ENCODE measurements at places on chromosomes 2 and 18.

DNA sequence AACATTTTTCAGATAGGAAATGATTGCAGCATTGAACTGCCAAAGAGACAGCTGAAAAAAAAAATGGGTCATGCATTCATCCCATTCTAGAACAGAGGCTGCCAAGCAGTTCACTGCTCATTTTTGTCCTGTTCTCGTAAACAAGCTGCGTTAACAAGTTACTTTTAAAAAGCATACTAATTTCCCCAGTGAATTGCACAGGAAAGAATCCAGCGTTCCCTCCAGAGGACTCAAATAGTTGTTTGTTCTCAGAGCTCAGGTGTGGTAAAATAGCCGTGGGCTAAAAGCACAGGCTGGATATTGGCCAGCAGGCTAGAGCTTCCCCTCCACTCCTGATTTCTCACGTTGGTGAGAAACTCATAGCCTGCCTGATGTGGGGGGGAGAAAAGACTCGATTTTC is 76.1 kb upstream of the AQP4 start:
- no peak for DNase-seq

DNA sequence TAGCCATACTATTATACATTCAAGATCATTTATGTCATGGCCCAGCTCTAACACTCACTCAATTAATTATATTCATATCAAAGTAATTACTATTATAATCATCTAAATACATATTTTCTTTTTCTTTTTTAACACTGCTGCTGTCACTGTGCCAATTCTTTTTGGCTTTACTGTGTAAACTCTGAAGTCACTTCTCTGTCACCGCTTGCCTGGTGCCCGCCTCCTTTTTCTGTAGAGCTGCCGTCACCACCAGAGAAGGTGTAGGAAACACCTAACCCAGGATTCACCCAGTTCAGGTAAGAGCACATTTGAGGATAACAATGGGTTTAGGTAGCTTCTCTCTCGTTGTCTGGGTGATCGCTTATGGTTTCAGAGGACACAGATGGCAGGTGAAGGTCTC is 93.3 kb downstream of the AOX1 start:
- no peak for DNase-seq

DNA sequence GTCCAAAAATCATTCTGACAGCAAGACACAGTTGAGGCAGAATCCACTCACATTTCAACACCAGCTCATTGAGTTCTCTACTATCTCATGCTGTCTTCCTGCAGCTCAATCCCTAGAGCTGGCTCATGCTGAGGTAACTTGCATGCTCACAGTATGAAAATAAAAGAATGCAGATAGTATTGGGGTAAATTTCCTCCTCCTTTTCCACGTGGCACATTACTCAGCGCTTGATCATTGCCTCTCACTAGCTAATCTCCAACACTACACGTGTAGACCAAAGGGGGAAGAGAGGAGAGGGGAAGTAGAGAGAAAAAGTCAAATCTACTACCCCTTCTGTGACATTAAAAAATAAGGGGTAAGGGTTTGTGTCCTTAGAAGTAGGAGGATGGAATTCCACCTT is 300.6 kb downstream of the AFF3 start:
- no peak for DNase-seq

DNA sequence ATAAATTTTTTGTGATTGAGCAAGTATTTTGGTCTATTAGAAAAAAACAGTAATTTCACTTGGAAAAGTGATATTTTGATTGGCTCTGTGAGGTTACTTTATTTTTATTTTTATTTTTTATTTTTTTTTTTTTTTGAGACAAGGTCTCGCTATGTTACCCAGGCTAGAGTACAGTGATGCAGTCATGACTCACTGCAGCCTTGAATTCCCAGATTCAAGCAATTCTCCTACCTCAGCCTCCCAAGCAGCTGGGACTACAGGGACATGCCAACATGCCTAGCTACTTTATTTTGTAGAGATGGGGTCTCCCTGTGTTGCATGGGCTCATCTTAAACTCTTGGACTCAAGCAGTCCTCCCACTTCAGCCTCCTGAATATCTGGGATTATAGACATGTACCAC is 60.9 kb upstream of the MGAT5 start:
- no peak for DNase-seq

DNA sequence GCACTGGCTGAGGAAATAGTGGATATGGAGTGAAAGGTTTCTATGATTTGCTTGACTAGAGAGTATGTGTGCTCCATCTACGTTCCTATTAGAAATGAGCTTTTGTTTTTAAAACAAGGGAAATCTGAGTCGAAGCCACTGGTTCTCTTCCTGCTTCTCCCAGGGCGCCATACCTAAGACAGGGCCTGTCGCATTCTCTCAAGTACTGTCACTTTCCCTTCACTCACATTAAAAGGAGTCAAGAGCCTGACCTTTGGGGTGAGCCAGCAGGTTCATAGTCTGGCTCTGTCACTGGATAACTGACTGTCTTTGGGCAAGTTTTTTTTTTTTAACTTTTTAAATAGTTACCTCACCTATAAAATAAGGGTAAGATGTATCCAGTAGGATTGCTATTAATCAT is 121.0 kb downstream of the MAP3K20 start:
- no peak for DNase-seq

DNA sequence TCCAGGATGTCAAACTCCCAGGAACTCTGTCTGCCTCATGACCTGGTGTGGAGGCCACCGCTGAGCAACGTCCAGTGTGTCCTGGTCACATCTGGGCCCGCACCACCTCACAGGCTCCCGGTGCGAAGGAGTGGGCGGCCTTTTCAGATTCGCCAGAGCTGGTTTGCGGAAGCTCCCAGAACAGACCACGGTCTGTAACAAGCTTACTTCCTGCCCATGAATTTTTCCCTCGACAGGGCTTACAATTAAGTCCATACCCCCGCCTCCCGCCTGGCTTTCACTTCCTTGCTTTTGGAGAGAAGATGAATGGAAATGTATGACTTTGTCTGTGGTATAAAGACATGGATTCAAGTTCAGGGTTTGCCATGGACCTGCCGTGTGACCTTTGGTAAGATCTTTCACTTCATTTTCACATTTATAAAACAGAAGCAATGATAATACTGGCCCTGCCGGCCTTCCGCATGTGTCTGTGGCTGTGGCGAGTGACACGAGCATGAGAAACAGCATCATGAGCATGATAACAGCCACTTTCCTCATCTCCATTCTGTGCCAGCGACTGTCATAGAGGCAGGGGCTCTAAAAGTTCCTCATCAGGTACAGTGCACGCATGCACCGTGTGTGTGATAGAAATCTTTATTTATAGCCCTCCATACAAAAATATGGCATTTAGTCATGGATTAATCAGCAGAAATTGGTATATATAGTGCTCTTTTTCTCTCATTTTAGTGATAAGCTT is 31.0 kb upstream of the KCNF1 start:
- no peak for DNase-seq

GRCh38 chr2:241006412-241006811 is 8.0 kb downstream of the SNED1 start:
- no peak for DNase-seq

DNA sequence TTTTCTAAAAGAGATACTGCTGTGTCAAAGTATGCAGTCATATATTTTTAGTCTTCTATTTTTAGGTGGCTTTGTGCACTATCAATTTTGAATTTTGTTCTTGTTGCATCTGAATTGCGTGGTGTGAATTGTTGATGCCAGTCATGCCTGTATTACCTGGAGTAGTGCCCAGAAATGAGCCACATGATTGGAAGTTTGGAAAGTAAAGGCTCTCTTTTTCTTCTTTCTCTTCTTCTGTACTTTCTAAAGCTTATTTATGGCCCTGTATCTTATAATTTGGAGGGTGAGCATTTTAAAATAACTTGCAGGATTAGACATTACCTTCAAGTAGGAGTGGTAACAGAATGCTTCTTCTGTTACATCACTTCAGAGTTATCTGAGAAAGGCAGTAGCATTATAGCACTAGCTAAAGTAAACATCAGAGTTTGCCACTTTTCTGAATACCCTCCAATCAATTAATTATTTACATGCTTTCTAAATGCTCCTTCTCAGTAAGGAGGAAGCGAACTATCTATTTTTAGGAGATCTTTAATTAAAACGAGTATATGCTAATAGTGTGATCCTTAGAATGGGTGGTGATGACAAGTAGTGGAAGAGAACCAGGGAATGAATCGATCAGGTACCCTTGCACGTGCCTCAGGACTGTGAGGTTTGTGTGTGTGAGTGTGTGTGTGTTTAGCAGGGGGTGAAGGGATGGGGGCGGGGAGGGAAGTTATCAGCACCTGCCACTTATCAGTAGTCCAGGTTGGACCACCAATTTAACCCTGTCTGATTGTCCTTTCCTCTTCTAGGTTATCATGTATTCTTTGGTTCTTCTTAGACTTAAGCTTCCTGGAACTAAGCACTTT is 112.5 kb downstream of the MAP3K20 start:
- no peak for DNase-seq

GRCh38 chr2:146457221-146457620 is 1387.6 kb upstream of the ACVR2A start:
- DNase-seq = no peak

DNA sequence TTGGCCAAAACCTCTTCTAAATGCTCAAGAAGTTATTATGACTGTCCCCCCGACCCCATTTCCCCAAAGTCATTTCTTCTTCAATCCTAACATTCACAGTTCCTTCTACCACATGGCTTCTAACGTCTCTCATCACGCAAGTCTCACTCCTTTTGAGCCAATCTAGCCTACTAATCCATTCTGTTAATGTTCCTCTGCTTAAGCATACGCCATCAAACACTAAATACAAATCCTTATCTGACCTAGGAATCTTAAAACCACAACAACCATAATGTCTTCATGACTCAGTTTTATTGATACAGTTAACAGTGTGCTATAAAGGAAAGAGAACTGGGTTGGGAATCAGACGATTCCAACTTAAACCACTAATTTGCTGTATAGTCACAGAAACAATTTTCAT is 23.9 kb downstream of the HNRNPLL start:
- DNase-seq = no peak

- no peak for DNase-seq
Observed at GRCh38 chr18:55300421-55300935, 287.5 kb downstream of the TCF4 start.

- DNase-seq = no peak
Observed at GRCh38 chr2:234666911-234667310, 170.0 kb upstream of the ARL4C start.

DNA sequence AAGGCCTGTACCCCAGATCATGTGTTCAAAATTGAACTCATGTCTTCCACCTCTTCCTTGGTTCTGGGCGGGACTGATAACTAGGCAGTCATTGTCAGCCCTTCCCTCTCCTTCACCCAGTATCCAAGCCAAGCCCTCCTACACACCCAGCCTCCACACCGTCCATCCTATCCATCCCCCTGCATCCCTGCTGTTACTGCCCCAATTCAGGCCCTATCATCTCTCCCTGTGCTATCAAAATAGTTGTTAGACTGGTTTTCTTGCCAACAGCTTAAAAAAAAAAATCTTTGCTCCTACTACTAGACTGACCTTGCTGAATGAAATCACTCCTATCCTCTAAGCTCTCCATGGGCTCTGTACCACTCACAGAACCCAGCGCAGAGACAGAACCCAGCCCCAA is 32.8 kb downstream of the TGFA start:
- no peak for DNase-seq

DNA sequence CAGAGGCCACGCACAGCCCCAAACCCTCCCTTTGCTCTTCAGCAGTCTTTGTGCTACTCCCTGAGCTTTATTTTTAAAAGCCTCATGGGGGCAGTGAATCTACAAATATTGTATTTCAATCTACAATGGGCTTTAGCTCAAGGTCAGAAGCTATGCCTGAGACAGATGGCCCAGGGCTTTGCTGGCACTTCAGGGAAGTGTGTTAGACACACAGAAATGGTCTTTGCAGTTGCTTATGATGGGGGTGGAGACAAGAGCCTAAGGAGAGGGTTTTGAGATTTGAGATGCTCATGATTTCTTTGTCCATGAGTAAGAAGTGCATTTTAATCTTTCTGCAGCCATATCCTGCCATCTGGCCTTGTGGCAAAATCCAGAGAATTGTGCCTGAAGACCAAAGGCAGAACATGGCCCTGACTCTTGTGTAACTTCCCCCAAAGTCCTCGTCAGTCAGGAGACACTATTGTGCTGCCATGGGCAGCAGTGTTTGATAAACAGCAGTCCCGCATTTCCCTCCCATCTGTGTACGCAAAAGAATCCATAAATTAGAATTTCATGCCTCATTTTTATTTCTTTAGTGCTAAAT is 92.6 kb downstream of the VAPA start:
- DNase-seq = no peak

DNA sequence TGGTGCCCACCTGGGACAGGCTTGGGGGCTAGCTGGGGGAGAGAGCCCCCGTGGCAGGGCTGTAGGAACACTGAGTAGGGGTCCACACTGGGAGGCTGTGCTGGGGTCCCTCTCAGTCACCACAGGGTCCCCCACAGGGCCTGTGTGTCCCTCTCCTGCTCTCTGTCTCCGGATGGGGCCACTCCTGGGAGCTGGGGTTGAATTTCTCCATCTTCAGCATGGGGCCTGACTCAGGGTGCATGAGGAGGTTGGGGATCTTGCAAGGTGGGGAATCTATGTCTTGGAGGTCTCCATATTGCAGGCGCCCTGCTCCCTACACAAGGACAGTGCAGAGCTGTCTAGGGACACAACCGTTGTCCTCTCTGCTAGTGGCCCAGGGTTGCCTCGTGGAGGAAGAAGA is 78.7 kb upstream of the HDAC4 start:
- DNase-seq = no peak

Measured in HCT116 (cell line).